ENCODE measurements at places on chromosomes 5 and 9. TPM values are rescaled to one million over a fixed set of nuclear protein-coding genes. Genes with fewer than 3 reads are reported as not detected.

Gene ACSL6
- total RNA-seq = 1.6 TPM

Gene HSPB3
- not detected for total RNA-seq

Gene GPX3
- total RNA-seq = 20.9 TPM

Gene AIF1L
- 122 TPM for total RNA-seq

Gene SLC6A3
- total RNA-seq = 0.61 TPM

Measured in H9 (cell line).